ENCODE measurements at places on chromosomes 16 and 17.

- no peak for DNase-seq
Observed at GRCh38 chr16:23924128-23924527, 88.3 kb downstream of the PRKCB start.

DNA sequence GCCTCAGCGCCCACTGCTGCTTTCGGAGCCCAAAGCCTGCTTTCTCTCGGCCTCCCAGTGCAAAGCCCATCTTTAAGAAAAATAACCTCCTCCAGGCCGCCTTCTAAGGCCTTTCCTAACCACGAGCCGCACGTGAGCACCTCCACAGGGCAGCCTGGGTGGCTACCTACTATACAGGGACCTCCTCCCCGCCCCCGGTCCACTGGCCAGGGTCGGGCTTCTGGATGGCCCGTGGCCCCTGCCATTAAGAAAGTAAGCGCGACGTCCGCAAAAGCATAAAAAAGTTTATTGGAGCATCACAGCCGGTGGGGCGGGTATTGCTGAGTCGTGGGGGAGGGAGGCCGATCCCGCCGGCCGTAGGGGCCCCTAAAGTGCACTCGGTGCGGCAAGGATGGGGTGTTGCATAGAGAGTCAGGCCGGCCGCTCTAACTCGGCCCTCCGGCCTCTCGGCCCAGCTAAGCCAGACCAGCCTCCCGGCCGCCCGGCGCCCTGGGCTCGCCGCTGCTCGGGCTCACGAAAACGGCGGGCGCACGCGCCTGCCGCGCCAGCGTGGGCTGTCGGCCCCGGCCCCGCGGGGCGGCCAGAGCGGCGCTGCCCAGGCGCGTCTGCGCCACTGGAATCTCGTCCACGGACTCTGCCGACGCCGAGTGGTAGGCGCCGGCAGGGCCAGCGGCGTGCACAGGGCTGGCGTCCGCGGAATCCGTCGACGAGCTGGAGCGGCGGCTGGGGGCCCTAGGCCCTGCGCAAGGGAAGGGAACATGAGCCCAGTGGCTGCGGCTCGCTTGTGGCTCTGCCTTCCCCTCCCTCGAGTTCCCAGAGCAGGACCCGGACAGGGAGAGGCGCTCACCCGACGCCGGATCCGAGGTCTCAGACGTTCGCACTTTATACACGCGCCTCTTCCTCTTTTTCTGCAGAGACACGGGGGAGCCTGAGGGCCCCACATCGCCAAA, 1.1 kb upstream of the TPPP3 start:
- no peak for DNase-seq

DNA sequence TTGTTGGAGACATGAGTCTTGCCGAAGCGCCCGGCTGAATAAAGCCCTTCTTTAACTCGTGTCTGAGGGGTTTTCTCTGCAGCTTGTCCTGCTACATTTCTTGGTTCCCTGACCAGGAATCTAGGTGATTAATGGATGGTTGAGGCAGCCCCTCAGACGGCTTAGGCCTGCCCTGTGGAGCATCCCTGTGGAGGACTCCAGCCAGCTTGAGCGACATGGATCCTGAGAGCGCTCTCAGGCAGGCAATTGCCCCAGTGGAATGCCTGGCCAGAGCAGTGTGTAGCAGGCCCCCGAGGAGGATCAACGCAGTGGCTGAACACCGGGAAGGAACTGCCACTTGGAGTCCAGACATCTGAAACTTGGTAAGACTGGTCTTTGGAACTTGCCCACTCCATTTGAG, 17.3 kb upstream of the ENDOV start:
- DNase-seq: no peak

GRCh38 chr17:54956791-54957190, 11.7 kb downstream of the COX11 start:
- DNase-seq: no peak

GRCh38 chr16:4344983-4345835, 5.9 kb downstream of the PAM16 start:
- DNase-seq: peak; percentile 35

GRCh38 chr17:31738067-31738466, 121.0 kb downstream of the COPRS start:
- no peak for DNase-seq

- peak; percentile 30 for DNase-seq
Observed at GRCh38 chr17:35799942-35800341, 4.5 kb upstream of the MMP28 start.

DNA sequence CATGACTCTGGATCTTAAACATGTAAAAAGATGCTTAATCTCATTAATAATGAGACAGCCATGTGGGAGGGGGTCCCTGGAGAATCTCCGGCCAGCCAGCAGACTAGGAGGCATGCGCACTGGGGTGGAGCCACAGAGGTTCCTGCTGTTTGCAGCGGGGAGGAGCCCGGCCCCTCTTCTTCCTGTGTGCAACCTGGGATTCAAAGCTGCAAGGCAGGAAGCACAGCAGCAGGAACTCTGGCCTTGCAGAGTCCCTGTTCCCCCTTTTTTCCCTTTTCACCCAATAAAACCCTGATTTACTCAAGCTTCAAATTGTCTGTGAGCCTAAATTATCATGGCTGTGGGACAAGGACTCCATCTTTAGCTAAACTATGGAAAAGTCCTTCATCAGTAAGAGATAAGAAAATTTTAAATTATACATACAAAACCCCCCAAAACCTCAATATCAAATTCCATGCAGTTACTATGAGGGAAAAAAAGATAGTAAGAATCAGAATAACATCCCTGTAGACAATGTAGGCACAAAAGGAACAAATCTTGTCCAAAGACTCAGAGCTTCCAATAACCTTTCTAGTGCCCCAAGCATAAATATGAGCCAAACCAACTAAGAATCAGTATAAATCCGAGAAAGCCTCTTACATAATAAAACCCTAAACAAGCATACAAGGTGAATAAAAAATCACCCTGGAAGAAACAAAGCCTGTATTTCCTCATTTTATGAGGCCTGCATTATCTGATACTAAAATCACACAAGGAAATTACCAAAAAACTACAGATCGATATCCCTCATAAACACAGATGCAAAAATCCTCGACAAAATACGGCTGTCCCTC, 12.1 kb downstream of the CFDP1 start:
- DNase-seq: no peak

- DNase-seq: no peak
Observed at GRCh38 chr17:82305727-82306300, 11.6 kb downstream of the CD7 start.

DNA sequence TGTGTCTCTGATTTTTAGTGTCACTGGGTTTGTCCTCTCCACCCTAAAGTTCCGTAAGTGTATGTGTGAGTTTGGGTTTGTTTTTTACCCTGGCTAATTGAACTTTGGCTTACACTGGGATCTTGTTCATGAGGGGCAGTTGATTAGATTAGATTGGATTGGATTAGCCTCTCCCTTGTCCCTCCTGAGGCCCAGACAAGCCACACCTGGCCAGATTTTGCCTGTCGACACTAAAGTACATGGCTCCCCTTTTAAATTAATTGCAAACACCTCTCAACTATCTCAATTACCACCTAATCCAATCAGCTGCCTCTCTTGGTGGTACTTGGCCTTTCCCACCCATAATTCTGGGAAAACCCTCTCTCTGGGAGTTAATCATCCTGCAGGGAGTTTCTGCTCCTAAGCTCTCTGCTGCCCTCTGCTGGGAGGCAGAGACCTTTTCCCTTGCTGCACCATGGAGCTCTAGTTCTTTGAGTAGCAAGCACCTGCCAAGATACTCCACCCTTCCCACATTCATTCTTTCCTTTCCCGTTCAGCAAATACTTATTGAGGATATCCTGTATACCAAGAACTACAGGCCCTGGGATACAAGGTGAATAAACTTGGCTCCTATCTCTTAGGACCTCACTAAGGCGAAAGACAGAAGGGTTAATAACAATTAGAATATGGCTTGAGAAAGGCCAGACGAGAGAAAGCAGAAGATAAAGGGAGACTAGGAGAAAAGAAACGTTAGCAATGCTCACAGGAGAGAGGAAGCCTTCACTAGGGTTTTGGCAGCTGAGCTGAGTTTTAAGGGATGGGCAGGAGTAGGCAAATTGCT, 60.0 kb upstream of the MPHOSPH6 start:
- DNase-seq: no peak

DNA sequence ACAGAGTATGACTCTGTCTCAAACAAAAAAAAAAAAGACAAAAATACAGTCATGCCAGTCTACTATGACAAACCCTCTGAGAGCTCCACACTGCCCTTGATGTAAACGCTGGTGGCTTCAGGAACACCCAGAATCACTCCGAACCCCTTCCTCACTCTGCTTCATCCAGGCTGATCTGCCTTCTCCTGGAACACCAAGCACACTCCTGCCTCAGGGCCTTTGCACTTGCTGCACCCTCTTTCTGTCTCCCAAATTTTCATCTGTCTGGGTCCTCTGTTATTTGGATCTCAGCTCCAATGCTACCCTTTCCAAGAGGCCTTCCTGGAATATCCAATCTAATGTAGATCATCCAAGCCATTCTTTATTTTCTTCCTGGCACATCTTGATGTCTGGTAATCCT, 7.9 kb upstream of the SLC39A11 start:
- no peak for DNase-seq

DNA sequence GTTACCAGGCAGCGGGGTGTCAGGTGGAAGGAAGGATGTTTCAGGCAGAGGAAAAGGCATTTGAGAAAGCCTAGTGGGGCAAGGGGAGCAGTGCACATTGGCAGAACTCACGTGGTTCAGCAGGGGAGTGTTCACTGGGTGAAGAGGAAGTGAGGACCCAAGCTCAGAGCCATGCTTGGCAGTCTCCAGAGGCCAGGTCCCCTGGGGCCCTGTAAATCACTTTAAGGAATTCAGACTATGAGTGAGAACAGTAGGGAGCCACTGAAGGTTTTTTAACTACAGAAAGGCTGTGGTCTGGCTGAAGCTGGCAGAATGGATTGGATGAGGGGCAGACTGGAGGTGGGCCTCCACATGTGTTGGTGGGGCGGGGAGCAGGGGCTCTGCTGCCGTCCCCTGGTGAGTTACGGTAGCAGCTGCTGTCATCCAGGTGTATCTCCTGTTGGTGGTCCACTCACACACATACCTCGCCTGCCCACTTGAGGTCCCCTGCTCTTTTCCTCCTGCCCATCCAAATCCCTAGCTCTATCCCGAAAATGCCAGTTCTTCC, 5.1 kb downstream of the CLEC16A start:
- no peak for DNase-seq

- DNase-seq: no peak
Observed at GRCh38 chr17:70369391-70369790, 200.1 kb downstream of the KCNJ2 start.

- peak; percentile 45 for DNase-seq
Observed at GRCh38 chr17:74361230-74362068, at the start of gene BTBD17. Gene BTBD17, minus strand, starts transcription at chr17:74361868. Its CDS starts 49 bp downstream, at chr17:74361819.

DNA sequence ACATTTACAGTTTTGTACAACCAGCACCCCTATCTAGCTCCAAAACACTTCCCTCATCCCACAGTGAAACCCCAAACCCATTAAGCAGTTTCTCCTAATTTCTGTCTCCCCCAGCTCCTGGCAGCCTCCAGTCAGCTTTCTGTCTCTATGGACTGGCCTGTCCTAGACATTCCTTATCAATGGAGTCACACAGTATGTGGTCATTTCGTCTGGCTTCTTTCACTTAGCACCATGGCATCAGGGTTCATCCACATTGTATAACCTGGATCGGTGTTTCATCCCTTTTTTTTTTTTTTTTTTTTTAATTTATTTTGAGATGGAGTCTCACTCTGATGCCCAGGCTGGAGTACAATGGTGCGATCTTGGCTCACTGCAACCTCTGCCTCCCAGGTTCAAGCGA, 68.5 kb downstream of the ZDHHC7 start:
- DNase-seq: no peak

- DNase-seq: no peak
Observed at GRCh38 chr17:30249460-30249859, 14.0 kb upstream of the SLC6A4 start.

DNA sequence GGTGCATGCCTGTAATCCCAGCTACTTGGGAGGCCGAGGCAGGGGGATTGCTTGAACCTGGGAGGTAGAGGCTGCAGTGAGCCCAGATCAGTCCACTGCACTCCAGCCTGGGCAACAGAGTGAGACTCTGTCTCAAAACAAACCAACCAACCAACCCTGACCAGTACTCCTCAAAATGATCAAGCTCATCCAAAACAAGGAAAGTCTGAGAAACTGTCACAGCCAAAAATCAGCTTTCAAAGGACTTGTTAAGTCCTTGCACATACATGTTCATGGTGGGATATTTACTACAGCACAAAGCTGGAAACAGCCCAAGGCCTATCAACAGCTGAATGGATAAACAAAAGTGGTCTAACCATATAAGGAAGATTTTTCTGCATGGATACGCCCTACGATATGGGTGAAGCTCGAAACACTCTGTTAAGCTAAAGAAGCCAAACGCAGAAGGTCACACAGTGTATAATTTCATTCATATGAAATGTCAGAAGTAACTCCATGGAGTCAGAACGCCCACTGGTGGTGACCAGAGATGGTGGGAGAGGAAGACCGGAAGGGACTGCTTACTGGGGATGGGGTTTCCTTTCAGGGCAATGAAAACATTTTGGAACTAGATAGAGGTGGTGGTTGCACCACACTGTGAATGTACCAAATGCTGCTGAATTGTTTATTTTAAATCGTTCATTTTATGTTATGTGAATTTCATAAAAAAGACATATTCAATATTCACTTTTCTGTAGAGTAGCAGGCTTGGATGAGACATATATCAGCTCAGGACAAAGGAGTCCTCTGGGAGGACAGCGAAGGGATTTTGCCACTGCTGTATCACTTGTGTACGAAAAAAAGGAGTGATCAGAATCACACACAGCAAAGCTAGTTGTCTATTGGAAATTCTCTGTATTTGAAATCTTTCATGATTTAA, 17.7 kb downstream of the CCL17 start:
- no peak for DNase-seq

DNA sequence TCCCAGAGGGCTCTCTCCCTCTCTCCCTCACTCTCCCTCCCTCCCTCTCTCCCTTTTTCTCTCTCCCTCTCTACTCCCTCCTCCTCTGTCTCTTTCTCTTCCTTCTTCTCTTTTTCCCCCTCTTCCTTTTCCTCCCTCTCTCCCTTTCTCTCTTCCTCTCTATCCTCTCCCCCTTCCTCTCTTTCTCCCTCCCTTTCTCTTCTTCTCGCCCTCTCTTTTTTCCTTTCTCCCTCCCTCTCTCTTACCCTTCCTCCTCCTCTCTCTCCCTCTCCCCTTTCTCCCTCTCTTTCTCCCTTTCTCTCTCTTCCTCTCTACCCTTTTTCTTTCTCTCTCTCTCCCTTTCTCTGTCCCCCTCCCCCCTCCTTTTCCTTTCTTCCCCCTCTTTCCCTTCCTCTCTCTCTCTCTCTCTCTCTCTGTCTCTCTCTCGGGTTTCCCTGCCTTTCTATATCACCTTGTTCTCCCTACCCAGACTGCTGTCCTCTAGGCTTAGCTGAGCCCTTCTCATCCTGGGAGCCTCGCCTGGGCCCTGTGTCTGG, 25.8 kb upstream of the TMEM220 start:
- no peak for DNase-seq

DNA sequence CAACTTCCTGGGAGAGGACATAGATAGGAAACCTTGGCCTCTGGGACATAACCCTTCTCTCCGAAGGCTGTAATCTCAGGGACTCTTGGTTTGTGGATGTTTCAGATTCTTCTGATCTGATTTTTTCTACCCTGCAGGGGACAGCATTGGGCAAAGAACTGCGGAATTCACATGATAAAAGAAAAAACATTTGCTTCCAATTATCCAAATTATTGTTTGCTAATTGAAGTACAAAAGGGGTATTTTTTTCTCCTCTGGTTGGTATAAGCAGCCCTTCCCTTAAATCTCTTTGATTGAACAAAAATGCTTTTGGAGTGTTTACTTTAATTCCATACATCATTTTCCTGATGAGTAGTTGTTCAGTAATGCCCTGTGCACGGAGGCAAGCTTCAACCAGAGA, 251.7 kb upstream of the IRX3 start:
- no peak for DNase-seq

GRCh38 chr17:27485716-27486495, 29.7 kb downstream of the KSR1 start:
- DNase-seq: no peak

- DNase-seq: no peak
Observed at GRCh38 chr16:48405153-48405552, 19.9 kb upstream of the SIAH1 start.
